EL (cell line): ENCODE measurements at places on chromosomes 12 and 14.

- no peak for DNase-seq
Measured at GRCh38 chr14:49451938-49452337, 134.2 kb downstream of the RPS29 start.

DNA sequence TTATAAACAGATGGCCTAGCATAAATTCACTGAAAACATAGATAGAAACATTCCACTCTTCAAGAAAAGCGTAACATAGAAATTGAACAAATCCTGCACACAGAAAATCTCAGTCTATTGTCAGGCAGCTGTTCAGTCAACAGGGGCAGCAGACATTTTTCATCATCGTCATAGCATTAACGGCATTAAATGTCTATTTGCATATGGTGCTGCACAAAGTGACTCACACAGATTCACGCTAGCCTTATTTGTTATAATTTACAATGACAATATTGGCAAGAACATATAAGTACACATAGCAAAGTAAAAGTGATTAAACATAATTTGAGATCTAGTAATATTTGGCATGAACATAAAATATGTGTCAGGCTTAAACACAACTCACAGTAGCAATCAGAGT, 95.7 kb downstream of the CEP128 start:
- no peak for DNase-seq

- no peak for DNase-seq
Measured at GRCh38 chr14:92980866-92981265, 57.9 kb downstream of the CHGA start.

- no peak for DNase-seq
Measured at GRCh38 chr12:51323317-51323960, 535 bp downstream of the BIN2 start.

- no peak for DNase-seq
Measured at GRCh38 chr12:905261-906031, 44.0 kb downstream of the RAD52 start.

GRCh38 chr12:19190292-19191031, 60.9 kb downstream of the PLEKHA5 start:
- DNase-seq: peak; percentile 61

DNA sequence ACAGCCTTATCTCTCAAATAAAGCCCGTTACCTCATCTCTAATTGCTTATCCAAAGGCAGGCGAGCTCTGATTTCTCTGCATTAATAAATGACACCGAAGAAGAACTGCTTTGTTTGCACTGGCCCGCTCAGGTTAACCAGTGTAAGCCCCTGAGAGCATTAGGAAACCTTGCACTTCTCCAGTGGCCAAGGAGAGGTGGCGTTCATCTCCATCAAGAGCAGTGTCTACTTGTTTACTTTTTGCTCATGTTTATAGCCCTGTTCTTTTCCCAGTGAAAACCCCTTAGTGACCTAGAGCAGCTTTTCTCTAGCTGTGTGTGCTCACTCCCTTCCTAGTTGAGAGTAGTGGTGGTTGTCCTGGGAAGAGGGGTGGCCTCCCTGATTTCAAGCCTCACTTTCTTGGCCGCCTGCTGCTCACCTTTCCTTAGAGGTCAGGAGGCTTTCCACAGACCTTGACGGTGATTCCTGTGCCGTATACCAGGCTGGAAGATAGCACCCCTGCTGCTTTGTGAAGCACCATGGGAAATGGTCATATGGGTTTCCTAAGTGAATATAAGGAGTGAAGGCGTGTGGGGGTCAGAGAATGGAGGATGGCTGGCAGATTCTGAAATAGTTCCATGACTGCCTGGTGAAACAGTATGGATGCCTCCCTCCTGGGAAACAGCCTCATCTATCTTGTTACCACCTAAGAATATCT, 16.6 kb downstream of the FBXW8 start:
- no peak for DNase-seq

GRCh38 chr12:132529906-132530305, 40.0 kb downstream of the FBRSL1 start:
- DNase-seq: no peak

DNA sequence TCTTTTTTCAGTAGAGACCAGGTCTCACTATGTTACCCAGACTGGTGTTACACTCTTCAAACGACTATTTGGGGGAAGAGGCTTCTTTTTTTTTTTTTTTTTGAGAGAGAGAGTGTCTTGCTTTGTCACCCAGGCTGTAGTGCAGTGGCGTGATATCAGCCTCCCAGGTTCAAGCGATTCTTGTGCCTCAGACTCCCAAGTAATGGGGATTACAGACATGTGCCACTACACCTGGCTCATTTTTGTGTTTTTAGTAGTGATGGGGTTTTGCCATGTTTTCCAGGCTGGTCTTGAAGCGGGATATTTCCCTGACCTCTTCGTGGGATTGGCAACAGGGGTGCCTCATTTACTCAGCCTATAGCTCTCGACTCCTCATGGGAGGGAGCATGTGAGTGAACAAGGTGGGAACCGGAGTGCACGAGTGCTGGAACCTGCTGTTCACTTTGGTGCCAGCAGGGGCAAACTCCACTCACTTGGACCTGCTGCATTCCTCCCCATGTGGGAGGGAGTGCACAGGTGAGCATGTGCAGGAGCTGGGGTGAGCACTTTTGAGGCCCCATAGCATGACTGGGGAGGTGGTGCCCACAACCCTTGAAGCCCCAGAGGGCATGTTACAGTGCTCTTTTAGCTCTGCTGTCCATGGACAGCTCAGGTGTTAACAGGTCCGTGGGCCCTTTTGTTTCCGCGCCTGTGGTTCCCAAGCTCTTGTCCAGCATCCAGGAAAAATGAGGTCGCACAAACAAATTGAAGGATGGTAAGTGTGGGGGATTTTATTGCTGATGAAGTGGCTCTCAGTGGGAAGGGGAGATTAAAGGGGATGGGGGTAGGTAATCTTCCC, 79.1 kb upstream of the HECTD1 start:
- DNase-seq: no peak

- no peak for DNase-seq
Measured at GRCh38 chr14:102507081-102507856, 2.3 kb downstream of the ANKRD9 start.

- no peak for DNase-seq
Measured at GRCh38 chr14:99660006-99660566, 15.2 kb downstream of the HHIPL1 start.

GRCh38 chr14:85071447-85071846, 458.5 kb upstream of the FLRT2 start:
- DNase-seq: no peak

DNA sequence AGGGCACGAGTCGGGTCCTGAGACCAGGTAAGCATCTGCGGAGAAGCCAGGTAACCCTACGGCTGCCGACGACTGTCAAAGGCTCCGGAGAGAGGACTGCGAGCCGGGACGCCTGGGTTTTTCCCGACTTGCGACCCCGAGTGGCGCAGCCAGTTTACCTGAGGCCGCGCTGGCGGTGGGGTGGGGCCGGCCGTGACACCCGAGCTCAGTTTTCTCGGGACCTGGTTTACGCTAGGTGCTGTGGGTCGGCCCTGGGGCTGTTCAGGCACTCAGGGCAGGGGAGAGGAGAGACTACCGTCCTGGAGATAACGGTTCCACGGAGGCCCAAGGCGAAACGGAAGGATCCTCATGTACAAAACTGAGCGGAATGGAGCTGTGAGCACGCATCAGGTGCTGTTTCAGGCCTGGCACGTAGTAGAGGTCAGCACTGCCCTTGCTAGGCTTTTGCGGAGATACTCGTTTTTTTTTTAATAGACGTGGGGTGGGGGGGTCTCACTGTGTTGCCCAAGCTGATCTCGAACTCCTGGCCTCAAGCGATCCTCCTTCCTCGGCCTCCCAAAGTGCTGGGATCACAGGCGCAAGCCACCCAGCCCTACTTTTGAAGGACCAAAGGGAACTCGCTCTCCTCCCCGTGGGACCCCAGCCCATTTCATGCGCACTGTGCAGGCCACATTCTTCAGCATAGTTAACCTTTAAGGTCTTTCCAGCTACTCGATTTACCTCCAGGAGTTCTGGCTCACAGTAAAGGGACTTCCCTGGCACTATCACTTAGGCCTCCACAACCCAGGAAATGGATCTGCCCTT, 471 bp downstream of the MTRFR start:
- peak; percentile 17 for DNase-seq

DNA sequence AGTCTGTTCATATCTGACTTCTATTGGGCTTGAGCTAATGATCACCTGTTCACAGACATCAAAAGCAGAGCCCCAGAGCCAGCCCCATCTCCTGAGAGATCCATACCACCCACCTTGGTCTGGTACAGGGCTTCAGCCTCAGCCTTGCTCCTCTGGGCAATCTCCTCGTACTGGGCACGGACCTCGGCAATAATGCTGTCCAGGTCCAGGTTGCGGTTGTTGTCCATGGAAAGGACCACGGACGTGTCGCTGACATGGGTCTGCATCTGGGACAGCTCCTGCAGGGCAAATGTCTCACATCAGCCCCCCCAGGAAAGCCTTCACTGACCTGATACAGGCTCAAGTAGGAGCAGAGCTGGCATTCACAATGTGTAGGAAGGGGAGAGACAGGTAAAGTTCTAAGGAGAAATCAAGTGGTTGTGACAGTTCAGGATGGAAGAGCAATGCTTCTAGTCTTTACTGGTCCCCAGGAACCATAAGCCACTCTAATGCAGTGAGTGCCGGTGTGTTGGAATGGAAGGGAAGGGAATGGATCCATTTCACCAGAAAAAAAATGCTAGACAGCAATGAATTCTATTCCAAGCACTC, 5.2 kb downstream of the KRT4 start:
- no peak for DNase-seq
